ENCODE measurements at places on chromosomes 16 and 17. TPM values are rescaled to one million over a fixed set of nuclear protein-coding genes. Genes with fewer than 3 reads are reported as not detected.
A peak's percentile ranks its signal among the peaks of the same experiment; 100 is the strongest.

The SEPTIN12 gene
- total RNA-seq, result not detected

The USP43 gene
- 6.8 TPM for total RNA-seq

DNA sequence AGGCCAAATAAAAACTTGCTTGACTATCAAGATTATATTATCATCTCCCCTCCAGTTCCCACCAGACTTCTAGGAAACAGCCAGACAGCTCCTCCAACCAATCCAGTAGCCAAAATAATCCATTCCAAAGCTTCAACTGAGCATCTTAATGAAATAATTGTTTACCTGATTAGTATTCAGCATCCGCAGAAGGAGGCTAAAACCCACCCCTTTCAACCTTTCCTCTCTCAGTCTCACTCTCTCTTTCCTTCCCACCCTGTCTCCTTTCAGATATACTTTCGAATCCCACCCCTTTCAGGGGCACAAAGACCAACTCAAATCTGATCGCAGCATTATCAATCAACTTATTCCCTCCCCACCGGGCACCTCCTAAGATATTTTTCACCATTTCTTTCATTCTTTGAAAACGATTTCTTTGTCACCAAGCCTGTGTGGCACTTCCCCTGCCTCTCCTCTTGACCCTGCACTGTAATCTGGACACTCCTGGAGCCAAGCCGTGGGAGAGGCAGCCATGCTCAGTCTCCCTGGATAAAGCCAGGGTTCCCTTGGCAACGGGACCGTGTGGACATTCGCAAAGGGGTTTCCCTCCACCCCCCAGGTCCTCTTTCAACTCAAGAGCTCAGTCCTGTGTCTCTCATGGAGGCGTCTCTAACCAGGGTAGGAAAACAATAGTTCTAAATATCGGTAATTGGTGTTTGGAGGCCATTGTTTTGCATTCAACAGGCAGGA, at the start of gene ANKFN1:
TSS of gene ANKFN1 (plus strand) at position 602 of the 729 bp plus-strand sequence. CDS start 59,193 bp downstream, outside the sequence.
- no peaks in the 10 kb centered on the region for H3K27me3 ChIP-seq
- H3K27ac ChIP-seq, result no peak within 1 kb of the TSS
- no peaks in the 10 kb centered on the region for H3K36me3 ChIP-seq
- no peak within 1 kb of the TSS for H3K4me3 ChIP-seq
- no peaks in the 10 kb centered on the region for H3K4me1 ChIP-seq
- DNase-seq, result no peak

GRCh38 chr17:42141382-42141781, 13.4 kb downstream of the RAB5C start:
- H3K4me1 ChIP-seq, result peaks cover 70% of the 10 kb centered on the region
- no peak overlapping the region for H3K4me3 ChIP-seq
- peaks cover 49% of the 10 kb centered on the region for H3K36me3 ChIP-seq
- no peak overlapping the region for H3K27ac ChIP-seq

- no peaks in the 10 kb centered on the region for H3K36me3 ChIP-seq
- H3K4me3 ChIP-seq, result no peak overlapping the region
- DNase-seq, result no peak
- H3K27ac ChIP-seq, result no peak overlapping the region
- H3K4me1 ChIP-seq, result no peaks in the 10 kb centered on the region
- peaks cover 60% of the 10 kb centered on the region for H3K27me3 ChIP-seq
Observed at GRCh38 chr17:79412886-79413390, 197.9 kb downstream of the RBFOX3 start.

GRCh38 chr17:31843070-31843745, 15.8 kb downstream of the COPRS start:
- H3K4me1 ChIP-seq, result peaks cover 21% of the 10 kb centered on the region
- H3K36me3 ChIP-seq, result no peaks in the 10 kb centered on the region
- peak; percentile 54 for DNase-seq
- H3K27ac ChIP-seq, result peak overlapping the region; percentile 44

GRCh38 chr17:66480243-66480642, 177.8 kb downstream of the PRKCA start:
- no peaks in the 10 kb centered on the region for H3K36me3 ChIP-seq
- no peaks in the 10 kb centered on the region for H3K4me1 ChIP-seq
- DNase-seq, result no peak
- no peak overlapping the region for H3K4me3 ChIP-seq
- H3K27me3 ChIP-seq, result no peaks in the 10 kb centered on the region
